ENCODE measurements at places on chromosomes 16 and 17.

- no peak for DNase-seq
These were observed 305.9 kb downstream of the PMP22 start for GRCh38 chr17:14959106-14959648.

DNA sequence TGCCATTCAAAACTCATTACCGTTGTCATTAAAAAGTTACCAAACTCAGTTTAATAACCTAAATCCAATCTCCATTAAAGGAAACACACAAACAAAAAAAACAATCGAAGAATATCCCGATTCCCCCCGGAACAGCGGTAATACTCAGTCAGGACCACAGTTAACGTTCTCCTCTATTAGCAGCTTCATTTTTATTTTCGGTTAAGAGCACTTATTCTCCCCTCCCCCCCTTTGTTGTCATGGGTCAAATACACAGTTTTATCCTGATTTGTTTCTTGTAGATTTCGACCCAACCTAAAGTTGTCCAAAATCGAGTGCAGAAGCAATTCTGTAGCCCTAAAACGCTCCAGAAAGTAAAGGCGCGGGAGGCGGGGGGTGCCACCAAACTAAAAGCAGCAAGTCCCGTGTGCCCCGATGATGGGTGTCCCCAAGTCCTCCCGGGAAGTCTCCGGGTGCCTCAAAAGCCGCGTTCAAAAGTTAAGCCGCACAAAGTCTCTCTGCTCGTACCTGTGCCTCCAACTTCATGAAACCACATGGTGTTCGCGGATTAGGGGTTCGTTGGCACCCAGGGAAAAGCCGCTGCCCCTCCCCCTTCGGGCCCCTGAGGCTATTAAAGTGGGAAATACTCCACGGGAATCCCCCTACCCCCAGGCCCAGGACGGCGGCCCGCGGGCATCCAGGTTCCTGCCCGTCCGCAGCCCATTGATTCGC lies 996 bp downstream of the SUMO2 start:
- DNase-seq = no peak

DNA sequence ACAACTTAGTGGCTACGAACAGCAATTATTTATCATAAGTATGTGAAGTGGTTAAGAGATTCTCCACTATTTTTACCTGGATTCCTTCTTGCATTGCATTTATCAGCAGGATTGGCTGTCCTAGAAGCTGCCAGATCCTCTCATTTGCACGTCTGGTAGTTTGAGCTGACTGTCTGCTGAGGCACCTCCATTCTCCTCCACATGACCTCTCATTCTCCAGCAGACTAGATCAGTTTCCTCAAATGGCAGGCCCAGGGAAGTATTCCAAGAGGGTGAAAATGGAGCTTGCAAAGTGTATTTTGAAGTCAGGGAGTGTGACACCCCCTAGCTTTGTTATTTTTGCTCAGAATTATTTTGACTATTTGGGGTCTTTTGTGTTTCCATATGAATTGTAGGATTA lies 870.1 kb downstream of the CDH11 start:
- DNase-seq = peak; percentile 23

- DNase-seq = no peak
These were observed 58.9 kb downstream of the HS3ST4 start for GRCh38 chr16:25750488-25751216.

DNA sequence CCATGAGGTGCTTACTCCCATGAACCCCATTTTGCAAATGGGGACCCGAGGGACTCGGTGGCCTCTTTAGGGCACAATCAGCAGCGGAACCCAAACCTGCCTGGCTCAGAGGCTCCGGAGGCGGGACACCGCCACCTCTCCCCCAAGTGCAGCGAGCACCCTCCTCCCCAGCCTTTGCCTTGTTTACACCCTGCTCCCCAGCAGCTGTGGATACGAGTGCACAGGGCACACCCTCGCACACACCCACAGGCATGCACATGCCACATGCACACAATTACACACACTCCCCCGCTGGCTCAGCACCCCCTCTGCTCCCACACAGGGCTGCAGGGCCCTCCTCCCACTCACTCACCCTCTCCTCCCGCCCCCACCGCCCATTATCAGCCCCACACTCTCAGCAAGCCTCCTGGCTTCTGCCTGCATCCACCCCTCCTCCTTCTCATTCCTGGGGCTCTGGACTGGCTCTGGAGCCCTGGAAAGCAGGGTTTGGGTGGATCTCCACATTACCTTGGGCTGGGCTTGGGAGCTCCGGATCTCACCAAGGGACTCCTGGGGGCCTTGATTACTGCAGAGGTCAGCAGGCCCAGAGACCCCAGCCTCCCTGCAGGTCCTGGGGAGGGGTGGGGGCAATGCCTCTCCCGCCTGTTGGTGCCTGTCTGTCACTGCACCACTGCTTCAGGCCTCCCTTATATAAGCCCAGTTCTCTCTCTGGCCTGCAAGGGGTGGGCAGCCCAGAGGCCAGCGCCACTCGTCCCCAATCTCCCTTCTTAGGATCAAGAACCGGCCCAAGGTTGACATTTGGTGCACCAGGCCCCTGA lies 6.4 kb downstream of the PDK2 start:
- peak; percentile 83 for DNase-seq

DNA sequence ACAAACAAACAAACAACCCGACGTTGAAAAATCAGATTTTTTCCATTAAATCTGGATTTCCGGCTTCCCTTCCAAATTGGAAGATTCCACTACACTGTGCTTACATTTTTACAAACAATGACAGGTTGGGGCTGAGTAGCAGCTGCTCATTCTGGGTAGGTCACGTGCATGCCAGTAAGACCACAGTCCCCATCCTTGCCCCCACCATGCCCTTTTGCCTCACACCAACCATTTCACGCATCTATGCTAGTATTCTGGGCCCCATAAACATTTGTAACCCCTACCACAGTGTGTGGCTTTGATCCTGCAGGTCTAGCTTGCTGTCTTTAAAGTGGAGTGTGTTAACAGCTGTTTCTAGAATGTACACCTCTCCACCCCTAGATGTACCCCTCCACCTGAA lies 366.1 kb downstream of the XYLT1 start:
- no peak for DNase-seq

- DNase-seq = no peak
These were observed 800 bp downstream of the ZNF747 start for GRCh38 chr16:30533748-30534367.

- no peak for DNase-seq
These were observed 2.6 kb downstream of the HOXB9 start for GRCh38 chr17:48623583-48623982.

- no peak for DNase-seq
These were observed 2.0 kb downstream of the NEUROD2 start for GRCh38 chr17:39605492-39606433.

GRCh38 chr16:57956270-57956808 lies 14.6 kb downstream of the CNGB1 start:
- DNase-seq = no peak

Data from heart left ventricle (tissue), 16 donors.